Activated CD4-positive, CD25-positive, alpha-beta regulatory T cell (primary cell): ENCODE measurements at places on chromosomes 6 and 20.

DNA sequence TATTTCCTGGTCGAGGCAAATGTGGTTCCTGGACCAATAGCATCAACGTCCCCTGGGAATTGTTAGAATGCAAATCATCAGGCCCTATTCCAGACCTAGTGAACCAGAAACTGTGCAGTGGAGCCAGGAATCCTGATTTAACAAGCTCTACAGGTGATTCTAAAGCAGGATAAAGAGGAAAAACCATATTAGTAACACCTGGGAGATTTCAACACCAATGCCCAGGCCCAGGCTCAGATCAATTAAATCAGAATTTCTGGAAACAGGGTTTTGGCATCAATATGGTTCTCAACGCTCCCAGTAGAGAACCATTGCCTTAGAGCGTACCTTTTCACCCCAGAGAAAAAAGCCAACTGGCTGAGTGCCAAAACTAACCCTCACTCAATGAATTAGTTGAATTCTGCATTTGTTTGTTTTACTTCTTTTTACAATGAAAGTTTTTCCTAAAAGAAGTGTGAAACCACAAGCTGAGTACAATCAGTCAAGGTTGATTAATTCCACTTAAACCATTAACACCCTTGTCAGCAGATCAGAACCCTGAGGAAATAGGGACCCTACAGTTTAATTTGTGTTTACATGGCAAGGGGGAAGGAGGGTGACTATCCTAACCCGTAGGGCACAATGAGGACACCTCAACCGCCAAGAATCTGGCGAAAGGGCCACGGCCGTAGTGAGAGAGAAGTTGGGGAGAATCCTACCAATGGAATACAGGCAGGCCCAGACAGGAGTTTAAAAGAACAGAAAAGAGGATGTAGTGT lies 34.9 kb upstream of the LOC128125822 start:
- no peak for DNase-seq

DNA sequence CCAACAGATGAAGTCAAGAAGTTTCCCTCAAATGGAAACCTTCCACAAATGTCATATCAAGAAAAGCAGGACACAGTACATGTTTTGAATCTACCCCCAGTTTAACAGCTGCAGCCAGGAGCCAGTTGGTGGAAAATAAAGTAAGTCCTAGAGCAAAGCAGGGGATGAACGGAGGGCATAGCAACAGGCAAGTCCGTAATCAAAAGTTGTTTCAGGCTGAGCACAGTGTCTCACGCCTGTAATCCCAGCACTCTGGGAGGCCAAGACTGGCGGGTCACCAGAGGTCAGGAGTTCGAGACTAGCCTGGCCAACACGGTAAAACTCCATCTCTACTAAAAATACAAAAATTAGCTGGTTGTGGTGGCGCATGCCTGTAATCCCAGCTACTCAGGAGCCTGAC lies 2.4 kb upstream of the SALL4 start:
- DNase-seq = no peak

DNA sequence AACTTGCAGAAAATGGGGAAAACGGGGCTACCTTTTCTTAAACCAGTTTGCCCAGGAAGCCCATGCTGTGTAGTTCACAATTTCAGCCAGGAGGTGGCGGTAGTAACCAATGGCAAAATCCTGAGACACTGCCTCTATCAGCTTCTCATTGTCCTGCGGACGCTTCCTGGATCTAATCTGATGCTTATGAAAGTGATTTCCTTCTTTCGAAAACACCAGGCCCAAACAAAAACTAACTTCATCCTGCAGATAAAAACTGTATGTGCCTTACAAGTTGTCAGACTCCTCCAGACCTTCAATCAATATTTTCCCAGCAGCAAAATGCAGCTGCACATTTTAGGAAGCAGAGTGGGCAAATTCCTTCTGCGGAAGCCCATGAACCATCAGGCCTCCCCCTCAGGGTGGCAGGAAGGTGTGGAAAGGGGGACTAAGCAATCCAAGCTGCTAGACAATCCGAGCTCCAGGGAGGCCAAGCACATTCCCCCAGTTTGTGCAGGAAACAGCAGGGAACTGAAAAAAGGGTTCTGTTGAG lies 88.5 kb downstream of the LY86 start:
- peak; percentile 51 for DNase-seq

GRCh38 chr6:42978487-42978838 lies 518 bp downstream of the PEX6 start:
- no peak for DNase-seq

DNA sequence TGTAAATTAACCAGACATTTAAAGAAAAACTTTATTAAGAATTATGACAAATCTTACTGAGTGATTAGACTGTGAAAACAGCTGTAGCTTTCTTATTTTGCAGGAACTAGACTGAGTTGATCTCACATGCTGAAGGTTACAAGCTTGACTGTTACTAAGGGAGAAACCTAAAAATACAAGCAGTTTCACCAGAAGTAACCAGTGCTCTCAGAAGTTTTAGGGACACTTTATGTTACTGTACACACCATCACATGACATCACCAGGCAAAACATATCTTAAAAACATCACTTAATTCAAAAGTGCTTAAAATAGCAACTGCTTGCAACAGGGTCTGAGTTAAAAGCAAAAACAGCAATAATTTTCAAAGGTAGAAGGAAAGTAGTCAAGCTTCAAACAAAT lies 5.4 kb downstream of the FBXO30 start:
- no peak for DNase-seq

- no peak for DNase-seq
These were observed 43.2 kb downstream of the SESN1 start for GRCh38 chr6:109051301-109052017.

DNA sequence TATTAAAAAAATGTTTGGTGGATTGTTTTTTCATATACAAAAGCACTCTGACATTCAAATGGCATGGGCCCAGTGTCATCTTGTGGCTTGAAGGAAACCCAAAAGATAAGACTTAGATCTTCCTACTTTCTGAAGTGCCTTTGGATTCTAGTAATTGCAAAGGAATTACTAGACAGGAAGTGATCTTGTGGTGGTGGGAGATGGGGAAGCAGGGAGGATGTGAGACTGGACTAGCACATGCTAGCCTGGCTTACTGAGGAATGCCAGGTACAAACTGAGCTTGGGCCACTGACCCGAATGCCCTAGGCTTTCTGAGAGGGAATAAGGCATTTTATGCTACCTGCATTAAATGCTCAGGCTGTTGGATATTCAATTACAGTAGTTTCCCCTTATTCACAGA lies 59.0 kb downstream of the AFG1L start:
- DNase-seq = no peak

GRCh38 chr20:40931410-40932044 lies 97.1 kb upstream of the TOP1 start:
- DNase-seq = no peak

GRCh38 chr20:58277578-58278472 lies 31.7 kb upstream of the RAB22A start:
- no peak for DNase-seq

GRCh38 chr20:49593466-49594142 lies 25.7 kb upstream of the PTGIS start:
- DNase-seq = no peak

GRCh38 chr20:16479666-16480065 lies 93.6 kb downstream of the KIF16B start:
- DNase-seq = no peak

DNA sequence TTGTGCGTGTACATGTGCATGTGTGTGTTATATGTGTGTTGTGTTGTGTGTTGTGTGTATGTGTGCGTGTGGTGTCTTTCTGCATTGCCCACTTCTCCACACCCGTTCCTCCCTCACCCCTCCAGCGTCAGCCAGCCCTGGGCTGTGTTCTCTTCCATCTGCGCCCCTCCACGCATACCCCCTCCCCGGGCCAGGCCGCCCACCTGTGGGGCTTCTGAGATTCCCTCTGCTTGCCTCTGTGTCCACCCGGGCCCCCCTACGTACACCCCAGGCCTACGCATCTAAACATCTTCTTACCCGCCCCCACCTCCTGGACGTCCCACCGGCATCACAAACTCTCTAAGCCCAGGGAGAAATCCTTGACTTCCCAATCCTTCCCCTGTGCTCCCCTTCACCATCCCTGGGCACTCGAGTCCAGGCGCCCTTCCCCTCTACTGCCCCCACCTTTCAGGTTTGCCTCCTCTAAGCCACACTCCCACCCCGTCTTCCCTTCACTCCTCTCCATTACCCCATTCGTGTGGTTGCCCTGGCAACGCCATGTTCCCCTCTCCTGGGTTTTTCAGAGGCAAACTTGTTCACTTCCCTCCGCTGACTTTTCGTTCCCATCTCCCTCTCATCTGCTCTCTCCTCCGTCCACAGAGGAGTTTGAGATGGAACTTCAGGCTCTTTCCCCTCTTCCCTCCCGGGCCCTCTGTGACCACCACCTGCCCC lies 81.7 kb upstream of the NNAT start:
- DNase-seq = no peak

DNA sequence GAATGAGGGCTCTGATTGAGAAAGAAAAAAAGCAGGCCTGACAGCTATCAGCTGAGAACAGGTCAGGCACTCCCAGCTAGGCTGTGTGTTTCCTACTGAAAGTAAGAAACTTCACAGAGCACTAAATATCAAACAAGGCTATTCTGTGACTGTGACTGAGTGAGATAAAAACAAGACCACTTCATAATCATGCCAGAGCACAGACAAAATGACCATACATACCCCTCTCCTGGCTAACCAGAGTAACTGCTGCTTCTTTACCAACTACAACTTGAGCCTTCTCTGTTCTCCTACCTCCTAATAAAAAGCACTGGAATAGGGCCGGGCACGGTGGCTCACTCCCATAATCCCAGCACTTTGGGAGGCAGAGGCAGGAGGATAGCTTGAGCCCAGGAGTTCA lies 6.8 kb upstream of the BTN1A1 start:
- DNase-seq = no peak

- no peak for DNase-seq
These were observed 1.8 kb upstream of the PHACTR2 start for GRCh38 chr6:143675946-143676345.
